ENCODE measurements at places on chromosomes 5 and 9. TPM values are rescaled to one million over a fixed set of nuclear protein-coding genes. Genes with fewer than 3 reads are reported as not detected.
A peak's percentile ranks its signal among the peaks of the same experiment; 100 is the strongest.

Gene TMEM171
- total RNA-seq: not detected

Gene C5orf58
- total RNA-seq: not detected

Gene CDC14B
- 26.9 TPM for total RNA-seq

Gene NSG2
- total RNA-seq: 3.8 TPM

Gene CCDC187
- total RNA-seq: not detected

Gene PCDHGC3
- total RNA-seq: 57.8 TPM

Gene LHX2
- not detected for total RNA-seq

Gene IRX2
- 0.17 TPM for total RNA-seq

Gene ADCY2
- 5.1 TPM for total RNA-seq

Gene CTNND2
- total RNA-seq: 1.3 TPM

DNA sequence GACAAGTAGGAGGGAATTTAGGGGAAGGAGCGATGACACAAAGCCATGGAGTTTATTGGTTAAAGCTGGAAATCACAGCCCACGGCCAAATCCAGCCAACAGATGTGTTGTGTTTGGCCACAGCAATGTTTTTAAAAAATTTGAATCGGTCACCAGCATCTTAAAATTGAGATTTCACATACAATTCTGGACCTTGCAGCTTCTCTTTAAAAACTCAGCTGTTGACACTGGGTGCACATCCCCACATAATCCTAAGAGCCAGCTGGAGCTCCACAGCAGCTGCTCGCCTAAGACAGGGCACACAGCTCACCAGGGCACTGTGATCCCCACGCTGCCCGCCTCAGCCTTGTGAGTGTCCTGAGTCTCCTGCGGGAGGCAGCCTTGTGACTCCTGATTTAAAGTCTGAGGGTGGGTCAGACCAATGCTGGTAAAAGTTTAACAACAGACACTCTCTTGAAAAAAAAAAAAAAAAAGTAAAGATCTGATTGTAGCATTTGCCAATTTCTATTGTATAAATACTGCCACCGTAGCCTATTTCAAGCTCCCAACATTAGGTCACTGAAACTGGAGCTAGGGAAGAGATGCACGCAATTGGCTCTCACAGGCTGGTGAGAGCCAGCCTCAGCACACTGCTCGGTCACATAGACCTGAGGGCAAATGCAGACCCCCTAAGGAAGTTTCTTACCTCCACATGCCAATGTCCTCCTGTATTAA is 124.8 kb downstream of the HSD17B3 start:
- no peak overlapping the region for H3K4me3 ChIP-seq
- no peaks in the 10 kb centered on the region for H3K4me1 ChIP-seq

- no peaks in the 10 kb centered on the region for H3K27me3 ChIP-seq
- H3K4me1 ChIP-seq: no peaks in the 10 kb centered on the region
- no peak overlapping the region for H3K4me3 ChIP-seq
- DNase-seq: no peak
Measured at GRCh38 chr9:15570769-15571168, 17.9 kb downstream of the CCDC171 start.

DNA sequence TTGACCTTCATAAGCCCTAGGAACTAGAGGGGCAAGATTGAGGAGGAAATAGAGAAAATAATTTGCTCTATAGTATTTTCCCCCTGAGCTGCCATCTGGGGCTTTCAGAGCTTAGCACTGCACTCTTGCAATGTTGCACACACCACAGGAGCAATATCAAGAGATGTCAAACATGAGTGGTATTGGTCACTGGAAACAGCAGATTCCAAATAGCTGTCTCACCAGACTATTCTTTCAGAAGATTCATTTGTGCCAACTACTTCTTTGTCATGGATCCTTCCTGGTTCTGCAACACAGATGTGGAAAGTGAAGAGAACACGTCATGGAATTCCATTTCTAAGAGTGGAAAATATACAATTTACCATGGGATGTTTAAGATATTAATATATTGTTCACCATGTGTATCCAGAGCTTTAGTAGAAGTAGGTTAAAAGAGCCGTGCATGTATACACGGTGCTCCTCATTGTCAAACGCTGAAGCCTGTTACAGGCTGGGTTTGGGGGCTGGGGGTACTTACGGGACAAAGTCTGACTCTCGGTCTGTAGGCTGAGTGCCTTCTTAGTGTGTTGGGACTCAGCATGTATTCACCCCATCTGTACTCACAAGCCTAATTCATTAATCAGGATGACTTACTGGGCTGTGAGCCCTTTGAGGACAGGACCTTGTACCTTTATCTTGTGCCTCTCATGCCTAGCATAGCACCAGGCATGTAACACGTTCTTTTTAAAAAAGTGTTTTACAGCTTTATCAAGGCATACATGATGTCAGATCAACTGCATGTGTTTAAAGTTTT is 31.4 kb upstream of the GDNF start:
- H3K4me1 ChIP-seq: no peaks in the 10 kb centered on the region
- no peak overlapping the region for H3K27ac ChIP-seq
- DNase-seq: no peak
- no peaks in the 10 kb centered on the region for H3K36me3 ChIP-seq
- H3K4me3 ChIP-seq: no peak overlapping the region

- H3K4me1 ChIP-seq: no peaks in the 10 kb centered on the region
- no peak overlapping the region for H3K27ac ChIP-seq
- no peaks in the 10 kb centered on the region for H3K27me3 ChIP-seq
- no peak overlapping the region for H3K4me3 ChIP-seq
- no peaks in the 10 kb centered on the region for H3K36me3 ChIP-seq
Measured at GRCh38 chr5:171268700-171269620, 40.1 kb upstream of the TLX3 start.

GRCh38 chr9:2128618-2129017 is 113.5 kb downstream of the SMARCA2 start:
- no peaks in the 10 kb centered on the region for H3K27me3 ChIP-seq
- no peak overlapping the region for H3K4me3 ChIP-seq
- DNase-seq: no peak
- peaks cover 9% of the 10 kb centered on the region for H3K36me3 ChIP-seq
- H3K4me1 ChIP-seq: peaks cover 68% of the 10 kb centered on the region
- peak overlapping the region; percentile 80 for H3K27ac ChIP-seq

DNA sequence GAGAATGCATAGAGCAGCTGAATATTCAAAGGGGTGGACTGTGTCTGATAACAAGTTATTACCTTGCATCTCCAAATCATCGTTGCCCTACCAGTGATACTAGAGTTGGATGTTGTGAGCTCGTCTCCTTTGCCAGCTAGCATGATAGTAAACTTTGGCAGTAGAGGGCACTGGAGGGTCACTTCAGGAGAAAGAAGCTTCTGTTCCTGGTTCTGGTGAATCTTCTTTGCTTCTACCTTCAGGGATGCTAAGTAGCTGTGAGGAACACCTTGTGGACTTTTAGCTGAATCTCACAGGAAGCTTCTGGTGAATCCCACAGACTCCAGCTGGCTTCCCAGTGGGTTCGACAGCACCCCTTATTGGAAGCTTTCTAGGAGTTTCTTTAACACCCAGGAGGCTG is 626.6 kb upstream of the SGCD start:
- no peak for DNase-seq
- no peak overlapping the region for H3K4me3 ChIP-seq
- no peaks in the 10 kb centered on the region for H3K27me3 ChIP-seq
- no peaks in the 10 kb centered on the region for H3K4me1 ChIP-seq
- no peaks in the 10 kb centered on the region for H3K36me3 ChIP-seq

- H3K4me1 ChIP-seq: no peaks in the 10 kb centered on the region
- H3K36me3 ChIP-seq: no peaks in the 10 kb centered on the region
- peak; percentile 66 for DNase-seq
- no peak overlapping the region for H3K27ac ChIP-seq
- no peak overlapping the region for H3K4me3 ChIP-seq
Measured at GRCh38 chr5:179413711-179414458, 68.6 kb upstream of the ADAMTS2 start.

DNA sequence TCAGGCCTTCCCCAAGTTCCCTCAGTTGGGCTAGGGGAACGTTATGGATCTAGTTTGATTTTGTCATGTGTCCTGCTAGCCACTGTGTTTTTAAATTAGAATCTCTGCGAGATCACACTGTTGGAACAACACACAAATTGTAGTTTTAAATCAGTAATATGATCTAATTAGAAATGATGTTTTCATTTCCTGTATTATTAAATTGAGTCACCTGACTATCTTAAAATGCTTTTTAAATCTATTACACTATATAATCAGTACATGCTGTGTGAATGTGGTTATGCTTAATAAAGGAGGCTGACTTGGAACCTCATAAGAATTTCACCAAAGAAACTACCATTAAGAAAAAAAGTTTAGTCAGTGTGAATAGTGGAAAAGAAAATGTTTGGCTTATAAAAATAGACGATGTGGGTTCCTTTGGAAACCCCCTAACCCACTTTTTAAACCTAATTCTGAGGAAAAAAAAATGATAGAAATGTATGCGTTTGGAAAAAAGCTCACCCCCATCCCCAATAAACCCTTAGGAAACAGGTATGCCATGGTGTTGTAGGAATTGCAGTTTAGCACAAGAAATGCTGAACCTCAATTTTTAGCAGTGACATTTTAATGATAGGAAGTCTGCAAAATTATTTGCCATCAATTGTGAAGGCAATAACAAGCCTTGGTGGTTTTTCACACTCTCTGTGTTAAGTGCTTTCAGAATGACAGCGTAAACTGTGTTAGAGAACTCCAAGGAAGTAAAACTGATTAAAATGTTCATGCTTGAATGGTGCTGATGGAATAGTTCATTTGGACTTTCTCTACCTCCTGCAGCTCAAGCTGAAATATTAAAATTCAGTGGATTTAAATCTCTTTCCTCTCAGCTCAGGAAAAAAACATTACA is 59.0 kb downstream of the TLE4 start:
- no peak overlapping the region for H3K4me3 ChIP-seq
- no peaks in the 10 kb centered on the region for H3K36me3 ChIP-seq
- no peaks in the 10 kb centered on the region for H3K27me3 ChIP-seq
- no peaks in the 10 kb centered on the region for H3K4me1 ChIP-seq

DNA sequence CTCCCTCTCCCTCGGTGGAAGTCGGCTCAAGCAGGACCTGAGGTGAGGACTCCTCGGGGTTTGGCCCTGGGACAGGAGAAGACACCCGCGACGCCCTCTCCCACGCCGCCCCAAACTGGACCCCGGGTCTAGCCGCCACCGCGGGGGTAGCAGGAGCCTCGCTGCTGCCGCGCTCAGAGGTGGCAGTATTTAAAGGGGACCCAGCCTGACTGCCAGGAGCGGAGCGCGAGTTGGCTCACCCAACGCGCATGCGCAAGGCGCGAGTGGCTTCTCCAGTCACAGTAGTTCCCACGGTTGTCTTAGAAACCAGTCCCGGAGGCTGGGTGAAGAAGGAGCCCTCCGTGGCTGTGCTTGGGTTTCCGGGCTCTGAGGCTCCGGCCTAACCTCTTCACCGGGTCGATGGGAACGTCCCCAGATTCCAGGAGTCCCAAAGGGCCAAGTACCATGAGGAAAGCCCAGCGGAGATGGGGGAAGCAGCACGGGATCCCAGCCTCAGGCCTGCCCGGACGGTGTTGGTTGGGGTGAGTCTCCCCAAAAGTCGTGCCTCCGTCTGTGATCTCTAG is 477.8 kb downstream of the SPATA31A7 start:
- H3K36me3 ChIP-seq: no peaks in the 10 kb centered on the region
- H3K4me3 ChIP-seq: no peak overlapping the region
- no peaks in the 10 kb centered on the region for H3K4me1 ChIP-seq
- no peaks in the 10 kb centered on the region for H3K27me3 ChIP-seq

- no peaks in the 10 kb centered on the region for H3K4me1 ChIP-seq
- no peaks in the 10 kb centered on the region for H3K27me3 ChIP-seq
- no peak overlapping the region for H3K4me3 ChIP-seq
- H3K27ac ChIP-seq: no peak overlapping the region
Measured at GRCh38 chr9:119044806-119045205, 324.4 kb downstream of the BRINP1 start.

DNA sequence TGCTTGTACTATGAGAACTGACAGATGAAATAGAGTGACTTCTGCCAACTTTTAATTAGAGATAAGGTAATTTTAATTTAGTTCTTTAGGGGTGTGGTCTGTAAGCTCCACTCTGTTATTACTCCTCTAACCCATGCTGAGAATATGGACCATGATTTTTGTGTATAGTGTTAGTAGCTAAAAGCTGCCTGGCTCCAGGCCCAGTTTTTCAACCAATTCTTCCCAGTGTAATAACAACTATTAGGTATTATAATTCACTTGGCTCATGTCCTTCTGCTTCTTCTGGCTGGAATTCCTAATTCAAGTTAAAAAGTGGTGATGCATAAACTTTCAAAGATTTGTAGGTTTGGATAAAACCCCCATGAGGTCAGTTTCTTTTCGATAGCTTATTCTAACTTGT is 216.3 kb downstream of the ISL1 start:
- H3K27me3 ChIP-seq: no peaks in the 10 kb centered on the region
- no peak for DNase-seq
- no peak overlapping the region for H3K4me3 ChIP-seq

- H3K36me3 ChIP-seq: no peaks in the 10 kb centered on the region
- no peak for DNase-seq
- no peak overlapping the region for H3K4me3 ChIP-seq
- peaks cover 7% of the 10 kb centered on the region for H3K4me1 ChIP-seq
Measured at GRCh38 chr5:133293960-133294359, 242.1 kb downstream of the HSPA4 start.

DNA sequence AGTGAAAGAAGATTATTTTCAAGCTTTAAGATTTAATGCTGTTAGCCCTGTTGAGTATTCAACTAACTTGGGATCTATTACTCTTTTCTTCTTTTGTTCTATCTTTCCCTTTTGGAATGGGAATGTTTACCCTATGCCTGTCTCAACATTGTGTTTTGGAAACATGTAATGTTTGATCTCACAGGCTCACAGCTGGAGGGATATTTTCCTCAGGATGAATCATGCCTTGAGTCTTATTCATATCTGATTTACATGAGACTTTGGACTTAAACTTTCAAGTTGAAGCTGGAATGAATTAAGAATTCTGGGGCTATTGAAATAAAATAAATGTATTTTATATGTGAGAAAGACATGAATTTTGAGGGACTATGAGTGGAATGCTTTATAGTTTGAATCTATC is 607.8 kb upstream of the PTGER4 start:
- H3K36me3 ChIP-seq: no peaks in the 10 kb centered on the region
- H3K27ac ChIP-seq: no peak overlapping the region
- no peak overlapping the region for H3K4me3 ChIP-seq
- H3K4me1 ChIP-seq: no peaks in the 10 kb centered on the region

GRCh38 chr5:173675287-173675996 is 59.0 kb upstream of the BOD1 start:
- no peak overlapping the region for H3K4me3 ChIP-seq
- no peak overlapping the region for H3K27ac ChIP-seq
- H3K4me1 ChIP-seq: peaks cover 9% of the 10 kb centered on the region

DNA sequence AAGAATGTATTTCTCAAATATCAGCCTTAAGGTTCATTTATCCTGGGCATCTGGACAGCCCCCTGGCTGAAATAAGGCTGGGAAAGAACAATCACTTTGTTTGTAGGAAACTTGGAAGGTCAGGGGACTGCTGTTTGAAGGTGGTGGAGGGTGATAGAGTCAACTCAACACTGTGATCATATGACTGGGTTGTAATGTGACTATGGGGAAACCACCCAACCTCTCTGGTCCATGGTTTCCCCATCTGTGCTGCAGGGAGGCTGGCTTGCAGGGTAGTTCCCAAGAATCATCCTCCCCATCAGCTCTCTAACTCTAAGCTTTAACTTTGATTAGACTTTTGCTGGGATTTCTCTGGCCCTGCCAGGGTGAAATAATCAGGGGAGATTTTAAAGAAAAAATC is 10.0 kb downstream of the INSYN2B start:
- no peak for DNase-seq
- H3K4me1 ChIP-seq: peaks cover 13% of the 10 kb centered on the region
- no peak overlapping the region for H3K27ac ChIP-seq
- no peaks in the 10 kb centered on the region for H3K36me3 ChIP-seq

Measured in esophagus muscularis mucosa (tissue), 4 donors.